ENCODE measurements at places on chromosomes 16 and 17. TPM values are rescaled to one million over a fixed set of nuclear protein-coding genes. Genes with fewer than 3 reads are reported as not detected.

Gene CRHR1
- total RNA-seq, result 0.32 TPM

Gene FA2H
- not detected for total RNA-seq

Gene NMRAL1
- 30.5 TPM for total RNA-seq

Gene MT1A
- total RNA-seq, result 1.0 TPM

Gene CLEC10A
- total RNA-seq, result not detected

Gene PHAF1
- 16.6 TPM for total RNA-seq

Gene IL32
- total RNA-seq, result 3,291 TPM

Gene HOXB8
- total RNA-seq, result not detected

Gene USP43
- 1.1 TPM for total RNA-seq

Gene KDM6B
- total RNA-seq, result 41.2 TPM

Gene ANKFY1
- 52.8 TPM for total RNA-seq

Gene TNFRSF13B
- total RNA-seq, result not detected

Gene NPIPA8
- total RNA-seq, result 28.9 TPM

Gene WDR45B
- 33.9 TPM for total RNA-seq

Gene ZNF423
- total RNA-seq, result 0.05 TPM

Gene KRT39
- not detected for total RNA-seq

Gene DERL2
- total RNA-seq, result 58.3 TPM

Gene CES1
- total RNA-seq, result not detected

Gene DOC2B
- 0.64 TPM for total RNA-seq

Gene HOXB5
- total RNA-seq, result not detected
